Melanocyte of skin (primary cell): ENCODE measurements at places on chromosomes 7 and 10. TPM values are rescaled to one million over a fixed set of nuclear protein-coding genes. Genes with fewer than 3 reads are reported as not detected.

LRRC4 gene
- total RNA-seq, result 0.33 and 0.62 TPM in 2 replicates

C10orf105 gene
- total RNA-seq, result not detected in 2 replicates

PALD1 gene
- total RNA-seq, result under 0.01 and 0.31 TPM in 2 replicates

SUN3 gene
- 0.67 TPM in 1 of 2 replicates, not detected in the other for total RNA-seq

GPRIN2 gene
- under 0.01 TPM in 1 of 2 replicates, not detected in the other for total RNA-seq

ITPRID1 gene
- not detected in 2 replicates for total RNA-seq

NKX2-3 gene
- total RNA-seq, result not detected in 2 replicates

TEX47 gene
- total RNA-seq, result not detected in 2 replicates

LEP gene
- total RNA-seq, result under 0.01 TPM in 1 of 2 replicates, not detected in the other

FAM180A gene
- total RNA-seq, result not detected in 2 replicates

CALML3 gene
- total RNA-seq, result not detected in 2 replicates

LIPF gene
- total RNA-seq, result not detected in 2 replicates

PRLHR gene
- not detected in 2 replicates for total RNA-seq

FGFBP3 gene
- total RNA-seq, result 1.00 and 1.9 TPM in 2 replicates

SRRM3 gene
- 1.00 and 1.5 TPM in 2 replicates for total RNA-seq

NUB1 gene
- total RNA-seq, result 27.8 and 34.0 TPM in 2 replicates

ZNF655 gene
- total RNA-seq, result 53.3 and 58.5 TPM in 2 replicates

ANKRD61 gene
- total RNA-seq, result not detected in 2 replicates

AMPH gene
- 1.4 and 2.9 TPM in 2 replicates for total RNA-seq

AKR1C1 gene
- total RNA-seq, result 0.67 and 1.1 TPM in 2 replicates

TMEM270 gene
- total RNA-seq, result 0.33 TPM in 1 of 2 replicates, not detected in the other

ANK3 gene
- total RNA-seq, result 4.3 and 6.7 TPM in 2 replicates
